ENCODE measurements at places on chromosomes 4 and X.

GRCh38 chr4:69523385-69524132 lies 27.9 kb upstream of the UGT2B4 start:
- DNase-seq, result no peak

GRCh38 chrX:18674417-18674787 lies 2.5 kb upstream of the RS1 start:
- DNase-seq, result no peak

GRCh38 chr4:107541511-107541910 lies 178.5 kb downstream of the PAPSS1 start:
- DNase-seq, result no peak

- DNase-seq, result no peak
Measured at GRCh38 chrX:148416931-148417330, 83.5 kb upstream of the AFF2 start.

GRCh38 chrX:85964744-85965143 lies 82.6 kb downstream of the CHM start:
- DNase-seq, result no peak

DNA sequence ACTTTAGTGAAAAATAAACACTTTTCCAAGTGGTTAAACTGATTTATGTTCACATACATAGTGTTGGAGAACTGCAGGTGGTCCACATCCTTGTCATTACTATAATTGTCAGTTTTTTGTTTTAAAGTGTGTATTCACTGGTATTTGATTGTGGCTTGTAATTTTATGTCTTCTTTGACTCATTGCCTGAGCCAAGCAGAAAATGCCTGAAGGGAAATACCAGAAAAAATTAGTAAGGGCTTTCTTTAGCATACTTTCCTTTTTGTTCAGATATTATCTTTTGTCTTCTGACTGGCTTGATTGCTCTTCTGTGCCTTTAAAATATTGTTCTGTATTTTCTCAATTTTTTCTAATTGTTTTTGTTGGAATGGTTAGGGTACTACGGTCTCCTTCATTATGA lies 981.3 kb downstream of the C4orf33 start:
- DNase-seq, result no peak

DNA sequence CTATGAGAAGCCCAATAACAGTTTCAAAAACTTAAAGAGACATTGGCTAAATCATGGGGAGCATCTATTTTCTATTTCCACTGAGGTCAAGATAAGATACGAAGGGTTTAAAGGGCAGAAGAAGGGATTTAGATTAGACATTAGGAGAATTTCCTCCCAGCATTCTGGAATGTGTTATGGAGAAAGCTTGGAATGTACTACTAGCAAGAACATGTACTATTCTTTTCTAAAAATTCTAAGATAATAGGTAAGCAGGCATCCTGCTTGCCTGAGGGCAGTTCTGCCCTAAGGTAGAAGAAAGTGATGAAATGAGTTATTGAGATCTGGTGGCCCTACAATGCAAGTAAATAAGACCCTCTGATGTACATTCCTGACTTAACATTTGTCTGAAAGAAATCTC lies 279.2 kb downstream of the NR3C2 start:
- DNase-seq, result no peak

DNA sequence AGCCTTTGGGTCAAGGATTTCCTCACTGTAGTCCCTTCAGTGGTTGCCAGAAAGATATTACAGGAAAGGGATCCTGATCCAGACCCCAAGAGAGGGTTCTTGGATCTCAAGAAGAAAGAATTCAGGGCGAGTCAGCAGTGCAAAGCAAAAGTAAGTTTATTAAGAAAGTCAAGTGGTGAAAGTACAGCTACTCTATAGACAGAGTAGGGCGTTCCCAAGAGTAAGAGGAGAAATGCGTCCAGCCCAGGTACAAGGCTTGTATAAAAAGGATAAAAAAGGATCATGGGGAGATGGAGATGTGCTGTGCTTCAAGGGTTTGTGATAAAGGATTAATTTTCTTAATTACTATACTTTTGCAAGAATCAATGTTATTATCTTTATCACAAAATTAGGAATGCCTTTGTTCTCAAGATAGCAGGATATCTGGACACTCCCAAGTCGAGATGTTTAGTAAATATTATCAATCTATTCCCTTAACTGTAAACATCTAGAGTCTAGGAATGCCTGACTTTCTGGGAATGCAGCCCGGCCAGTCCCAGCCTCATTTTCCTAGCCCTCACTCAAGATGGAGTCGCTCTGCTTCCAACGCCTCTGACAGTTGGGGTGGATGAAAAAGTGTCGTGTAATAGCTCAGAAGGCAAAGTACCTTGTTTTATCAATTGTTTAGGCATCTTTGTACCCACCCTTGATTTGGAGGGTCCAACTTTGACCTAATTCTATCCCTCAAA lies 360.7 kb downstream of the GPM6A start:
- no peak for DNase-seq

DNA sequence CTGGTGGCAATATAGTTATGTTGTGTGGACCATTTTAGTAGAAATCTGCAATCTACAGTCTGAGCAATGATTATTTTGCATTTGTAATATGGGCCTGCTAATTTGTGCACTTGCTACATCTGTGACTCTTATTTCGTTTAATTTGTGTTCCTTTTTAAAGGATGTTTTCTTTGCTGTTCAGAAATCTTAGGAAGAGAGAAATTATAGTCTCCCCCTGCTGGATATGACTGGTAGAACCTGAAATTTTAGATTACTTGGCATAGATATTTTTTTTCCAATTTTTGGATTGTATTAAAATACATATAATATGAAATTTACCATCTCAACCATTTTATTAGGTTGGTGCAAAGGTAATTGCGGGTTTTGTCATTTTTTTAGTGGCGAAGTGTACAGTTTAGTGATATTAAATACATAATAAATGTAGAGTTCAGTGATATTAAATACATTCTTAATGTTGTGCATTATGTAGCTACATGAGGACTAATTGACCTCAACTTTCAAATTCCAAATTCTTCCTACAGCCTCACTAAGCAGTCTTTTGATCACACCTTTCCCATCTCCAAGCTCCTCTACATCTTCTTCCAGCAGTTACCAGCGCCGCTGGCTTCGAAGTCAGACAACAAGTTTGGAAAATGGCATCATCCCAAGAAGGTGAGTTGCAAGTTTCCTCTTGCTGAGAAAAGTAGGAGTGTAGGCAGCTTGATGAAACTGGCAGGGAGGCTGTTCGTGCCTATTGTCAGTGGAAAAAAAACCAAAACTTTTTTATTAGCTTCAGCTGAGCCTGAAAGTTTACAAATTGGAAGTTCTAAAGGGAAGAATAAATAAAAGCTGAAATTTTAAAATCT lies 82.2 kb downstream of the FNIP2 start:
- DNase-seq, result no peak

DNA sequence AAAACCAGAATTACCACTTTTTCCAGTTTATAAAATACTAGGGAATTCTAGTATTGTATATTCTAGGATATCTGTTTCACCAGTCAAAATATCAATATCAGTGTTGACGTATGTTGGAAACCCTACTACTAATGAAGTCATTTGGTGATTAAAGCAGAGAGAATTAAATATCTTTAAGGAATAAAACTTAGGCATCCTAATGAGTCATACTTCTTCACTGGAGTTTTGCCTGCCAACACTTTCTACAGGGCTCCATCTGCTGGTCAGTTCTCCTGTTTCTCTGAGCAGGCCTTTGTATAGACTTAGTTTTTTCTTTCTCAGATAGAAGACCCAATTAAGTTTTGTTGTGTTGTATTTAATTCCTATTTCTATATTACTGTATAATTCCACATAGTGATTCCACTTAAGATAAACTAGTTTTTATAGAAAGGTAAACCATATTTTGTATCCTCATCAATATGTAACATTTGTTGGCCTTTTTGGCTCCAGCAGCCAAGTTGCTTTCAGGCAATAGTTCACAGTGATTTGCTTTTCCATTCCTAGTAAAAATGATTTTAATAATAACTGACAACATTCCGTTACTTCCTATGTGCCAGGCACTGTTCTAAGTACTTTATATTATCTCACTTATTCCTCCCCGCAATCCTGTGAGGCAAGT lies 3.5 kb downstream of the AP1AR start:
- no peak for DNase-seq

DNA sequence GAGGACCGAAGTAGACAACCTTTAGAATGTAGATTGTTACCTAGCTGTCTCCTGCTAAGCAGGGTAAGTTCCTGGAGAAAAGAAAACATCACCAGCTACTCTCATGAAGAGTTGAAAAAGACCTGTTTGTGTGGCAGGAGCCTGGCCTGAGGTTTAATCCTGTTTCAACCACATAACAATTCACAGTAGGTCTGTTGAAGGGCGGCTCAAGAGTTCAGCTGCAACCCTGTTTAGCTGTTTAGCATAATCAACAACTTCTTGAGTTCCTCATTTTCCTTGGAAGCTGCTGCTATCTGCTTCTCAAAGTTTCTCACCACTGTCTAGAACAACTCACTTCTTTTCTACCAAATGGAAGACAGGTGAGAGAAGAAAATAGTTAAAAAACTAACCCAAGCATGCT lies 170.4 kb upstream of the TET2 start:
- no peak for DNase-seq

DNA sequence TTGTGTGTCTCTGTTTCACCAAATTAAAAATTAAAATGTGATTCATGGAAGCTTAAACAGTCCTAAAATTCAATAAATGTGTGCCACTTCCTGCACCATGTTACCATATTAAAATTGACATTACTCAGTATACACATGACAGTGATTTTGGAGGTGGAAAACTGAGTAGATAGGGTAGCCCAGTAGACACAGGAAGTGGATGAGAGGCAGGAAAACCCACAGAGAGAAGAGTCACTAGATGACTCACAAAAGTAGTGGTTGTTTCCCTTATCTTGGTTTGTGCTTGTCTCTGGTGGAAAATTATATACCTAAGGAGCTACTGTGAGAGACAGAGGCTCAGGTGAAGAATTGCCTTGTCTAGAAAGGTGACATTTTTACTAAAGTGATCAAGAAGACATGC lies 375.8 kb upstream of the CXorf51B start:
- DNase-seq, result no peak

- DNase-seq, result no peak
Measured at GRCh38 chrX:123876177-123876576, 16.3 kb downstream of the XIAP start.

DNA sequence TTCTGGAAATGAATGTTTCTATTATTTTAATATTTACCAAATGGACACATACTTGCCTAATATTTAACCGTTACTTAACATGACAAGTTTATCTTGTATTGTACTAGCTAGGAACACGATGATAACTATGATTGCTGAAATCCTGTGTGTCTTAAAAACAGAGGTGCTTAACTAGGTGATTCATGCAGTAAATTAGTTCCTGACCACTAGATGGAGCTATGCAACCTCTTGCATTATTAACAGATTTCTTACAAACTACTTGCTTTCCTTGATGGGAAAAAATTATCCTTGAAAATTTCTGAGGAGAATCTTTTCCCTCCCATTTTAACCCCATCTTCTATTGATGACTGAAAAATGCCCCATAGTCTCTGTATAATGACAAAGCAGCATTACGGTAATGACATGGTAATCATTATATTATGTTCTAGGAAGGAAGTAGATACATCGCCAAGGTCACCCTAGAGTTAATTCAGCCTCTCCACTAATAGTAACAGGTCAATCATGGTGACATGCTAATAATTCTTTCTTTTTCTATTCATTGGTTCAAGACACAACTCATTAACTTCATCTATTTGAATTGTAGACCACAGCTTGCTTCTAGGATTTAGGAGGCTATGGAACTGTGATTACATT lies 844.2 kb downstream of the RAPGEF2 start:
- no peak for DNase-seq

DNA sequence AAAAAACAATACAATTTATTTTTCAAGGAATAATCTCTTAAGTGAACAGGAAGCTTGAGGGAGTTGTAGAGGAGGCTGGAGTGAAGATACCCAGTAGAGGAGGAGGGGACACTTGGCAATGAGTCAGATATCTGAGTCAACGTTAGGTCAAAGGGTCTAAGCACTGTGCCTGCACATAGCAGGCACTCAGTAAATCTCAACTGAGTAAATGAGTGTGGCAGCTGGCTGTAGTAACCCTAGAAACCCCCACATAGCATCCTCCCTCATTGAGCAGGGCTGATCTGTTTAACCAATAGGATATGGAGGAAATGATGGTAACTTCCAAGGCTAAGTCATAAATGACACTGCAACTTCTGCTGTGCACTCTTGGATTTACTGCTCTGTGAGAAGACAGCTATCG lies 186.0 kb upstream of the FAM241A start:
- DNase-seq, result no peak

GRCh38 chr4:19214591-19215186 lies 1037.0 kb upstream of the SLIT2 start:
- DNase-seq, result no peak

DNA sequence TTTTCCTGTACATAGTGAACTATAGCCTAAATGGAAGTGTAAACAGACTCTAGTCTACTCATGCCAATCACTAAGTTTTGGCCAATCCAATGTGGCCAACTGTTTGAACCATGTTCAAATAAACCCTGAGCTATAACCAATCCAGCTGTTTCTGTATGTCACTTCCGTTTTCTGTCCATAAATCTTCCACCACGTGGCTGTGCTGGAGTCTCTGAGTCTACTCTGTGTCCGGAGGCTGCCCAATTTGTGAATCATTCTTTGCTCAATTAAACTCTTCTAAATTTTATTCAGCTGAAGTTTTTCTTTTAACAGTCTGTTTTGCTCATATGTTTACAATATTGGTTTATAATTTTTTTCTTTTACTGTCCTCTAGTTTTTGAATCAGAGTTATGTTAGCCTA lies 112.3 kb upstream of the BANK1 start:
- no peak for DNase-seq

DNA sequence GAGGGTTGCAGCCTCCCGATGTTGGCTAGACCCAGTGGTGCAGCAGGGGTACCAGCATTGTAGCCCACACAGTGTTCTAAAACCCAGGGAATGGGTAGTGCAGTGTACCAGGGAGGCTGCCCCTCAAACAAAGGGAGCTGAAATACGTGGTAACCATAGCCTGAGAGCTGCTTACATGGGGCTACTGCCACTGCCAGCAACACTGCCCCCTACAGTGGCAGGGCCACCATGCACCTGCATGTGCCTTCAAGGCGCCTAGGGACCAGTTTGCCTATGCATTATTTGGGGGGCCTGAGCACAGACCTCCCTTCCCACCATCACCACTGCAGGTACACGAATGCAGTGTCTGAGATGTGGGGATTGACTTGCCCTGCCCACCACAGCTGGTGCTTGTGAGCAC lies 21.0 kb upstream of the BMP15 start:
- DNase-seq, result no peak

DNA sequence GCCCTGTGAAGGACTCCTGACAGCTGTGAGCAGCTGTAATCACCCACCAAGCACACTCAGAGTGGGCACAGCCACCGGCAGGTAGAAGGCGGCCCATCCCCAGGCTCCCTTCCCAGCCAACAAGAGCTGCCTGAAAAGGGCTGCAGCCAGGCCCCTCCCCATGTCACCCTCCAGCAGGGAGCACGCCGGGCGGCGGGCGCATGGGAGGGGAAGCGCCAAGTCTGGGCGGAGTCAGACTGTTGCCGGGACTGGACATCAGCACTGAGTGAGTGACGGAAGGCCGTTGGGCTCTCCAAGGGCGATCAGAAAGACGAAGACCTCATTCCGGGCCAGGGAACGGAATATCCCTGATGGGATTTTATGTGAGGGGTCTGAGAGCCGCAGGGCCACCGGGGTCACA lies 82.1 kb downstream of the PPP2R2C start:
- DNase-seq, result no peak

All from cortex of kidney (tissue), 1 donor.